Hematopoietic multipotent progenitor cell treated with erythropoietin and hydrocortisone succinate and interleukin-3 and kit ligand, for 6 days (in vitro differentiated cells): ENCODE measurements at places on chromosomes 6 and 20.
A peak's percentile ranks its signal among the peaks of the same experiment; 100 is the strongest.

DNA sequence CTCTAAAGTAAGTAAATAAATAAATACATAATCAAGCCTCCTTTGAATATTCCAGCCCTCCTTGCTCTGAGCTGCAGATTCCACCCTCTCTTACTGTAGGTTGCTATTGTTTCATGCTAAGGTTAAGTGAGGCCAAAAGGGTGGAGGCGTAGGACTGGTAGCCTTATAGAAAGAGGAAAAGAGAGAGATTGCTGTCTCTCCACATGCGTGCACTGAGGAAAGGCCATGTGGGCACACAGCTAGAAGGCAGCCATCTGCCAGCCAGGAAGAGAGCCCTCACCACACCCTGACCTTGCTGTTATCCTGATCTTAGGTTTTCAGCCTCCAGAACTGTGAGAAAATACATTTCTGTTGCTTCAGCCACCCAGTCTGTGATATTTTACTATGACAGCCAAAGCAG is 87.4 kb upstream of the SHLD1 start:
- DNase-seq = peak; percentile 64

DNA sequence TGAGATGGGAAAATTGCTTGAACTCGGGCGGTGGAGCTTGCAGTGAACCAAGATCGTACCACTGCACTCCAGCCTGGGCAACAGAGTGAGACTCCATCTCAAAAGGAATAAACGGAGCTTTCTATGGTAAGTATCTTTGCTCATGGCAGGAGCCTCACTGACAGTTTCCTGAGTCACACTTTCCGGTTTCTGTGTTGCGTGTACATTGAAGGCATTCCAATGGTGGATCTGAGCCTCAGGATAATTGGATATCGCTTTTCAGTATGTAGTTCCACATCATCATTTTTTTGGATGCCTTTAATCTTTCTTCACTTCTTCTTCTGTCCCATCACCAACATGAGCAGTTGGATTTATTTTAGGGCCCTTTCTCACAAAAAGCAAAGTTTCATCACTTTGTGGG is 28.6 kb upstream of the GTSF1L start:
- no peak for DNase-seq

GRCh38 chr6:17470938-17471327 is 77.5 kb downstream of the CAP2 start:
- DNase-seq = no peak

- no peak for DNase-seq
Observed at GRCh38 chr6:101517632-101518031, 124.1 kb downstream of the GRIK2 start.

GRCh38 chr6:41051873-41052272 is 1.1 kb upstream of the APOBEC2 start:
- DNase-seq = peak; percentile 57
